ENCODE measurements at places on chromosomes 7 and 10.

- no peak for DNase-seq
Observed at GRCh38 chr7:1459920-1460820, 900 bp upstream of the MICALL2 start.

GRCh38 chr10:44207160-44207559 lies 177.7 kb downstream of the CXCL12 start:
- DNase-seq, result no peak

DNA sequence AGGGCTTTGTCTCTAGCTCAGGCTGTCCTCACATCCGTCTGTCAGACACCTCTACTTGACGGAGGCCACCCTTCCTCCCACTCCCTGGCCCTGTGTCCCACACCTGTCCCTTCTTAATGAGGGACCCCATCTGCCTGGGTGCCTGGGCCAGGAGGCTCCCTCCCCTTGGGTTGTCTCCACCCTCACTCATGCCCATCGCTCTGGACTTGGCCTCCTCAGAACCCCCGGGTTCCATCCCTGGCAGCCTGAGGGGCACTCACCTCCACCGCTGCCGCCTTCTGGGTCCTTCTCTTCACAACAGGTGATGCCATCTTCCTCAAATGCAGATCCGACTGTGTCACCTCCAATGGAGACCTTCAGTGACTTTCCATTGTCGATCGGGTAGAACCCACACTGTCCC lies 20.2 kb upstream of the GJD4 start:
- no peak for DNase-seq

DNA sequence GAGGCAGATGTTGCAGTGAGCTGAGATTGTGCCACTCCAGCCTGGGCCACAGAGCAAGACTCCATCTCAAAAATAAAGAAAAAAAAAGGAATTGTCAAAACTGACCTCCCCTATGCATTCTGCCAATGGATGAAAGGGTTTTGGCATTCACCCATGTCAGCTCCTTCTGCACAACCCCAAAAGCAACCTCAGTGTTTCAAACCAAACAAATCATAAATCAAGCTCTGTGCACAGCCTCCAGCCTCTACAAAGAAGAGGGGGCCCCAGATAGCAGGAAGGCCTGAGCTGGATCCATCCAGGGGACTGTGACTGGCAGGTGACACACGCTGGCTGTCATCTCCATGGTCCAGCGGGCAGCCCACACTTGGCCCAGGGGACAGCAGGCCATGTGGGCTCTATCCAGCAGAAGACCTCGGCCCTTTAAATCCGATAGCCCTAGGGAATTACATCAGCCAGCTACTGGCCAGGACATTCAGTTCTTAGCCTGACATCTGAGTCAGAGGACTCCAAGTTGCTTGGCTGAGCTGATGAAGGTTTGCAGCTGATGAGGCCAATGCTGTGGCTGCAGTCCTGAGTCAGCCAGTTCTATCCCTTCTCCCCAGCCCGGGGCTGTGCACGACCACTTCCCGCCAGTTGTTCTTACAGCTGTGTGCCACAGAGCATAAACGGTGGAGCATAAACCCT lies 52.0 kb upstream of the FIGNL1 start:
- DNase-seq, result peak; percentile 88

GRCh38 chr10:73799899-73800559 lies 11.4 kb downstream of the NDST2 start:
- DNase-seq, result no peak

DNA sequence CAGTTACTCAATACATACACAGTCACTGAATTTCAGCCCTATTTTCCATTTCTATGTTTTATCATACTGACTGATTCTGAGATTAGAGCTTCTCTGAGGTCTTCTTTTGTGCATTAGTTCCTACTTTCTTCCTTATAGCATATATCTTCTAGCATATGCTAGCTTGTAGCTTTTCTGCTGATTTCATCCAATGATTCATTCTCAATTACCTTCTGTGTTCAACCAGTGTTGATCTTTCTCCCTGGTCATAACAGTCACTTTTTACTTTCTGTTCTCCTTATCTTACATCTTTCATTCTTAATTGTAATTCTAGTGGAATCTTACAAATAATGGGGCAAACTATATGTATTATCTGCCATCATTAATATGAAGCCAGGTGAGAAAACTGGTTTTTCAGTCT lies 159.5 kb upstream of the HGF start:
- DNase-seq, result peak; percentile 28

DNA sequence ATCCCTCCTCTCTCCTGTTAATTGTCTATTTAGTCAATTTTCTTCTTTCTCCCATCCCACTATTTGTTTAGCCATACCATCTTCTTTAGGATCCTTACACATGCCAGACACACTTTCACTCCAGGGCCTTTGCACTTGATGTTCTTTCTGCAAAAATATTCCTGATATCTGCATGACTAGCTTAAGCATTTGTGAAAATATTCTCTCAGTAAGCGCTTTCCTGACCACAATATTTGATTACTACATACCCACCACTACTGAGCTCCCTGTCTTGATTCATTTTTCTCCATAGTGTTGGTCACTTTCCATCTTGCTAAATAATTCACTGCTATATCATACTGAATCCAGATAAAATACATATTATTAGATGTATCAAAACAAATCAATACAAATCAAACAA lies 75.1 kb downstream of the SEMA3D start:
- no peak for DNase-seq

GRCh38 chr7:83799333-83799732 lies 150.4 kb upstream of the SEMA3E start:
- no peak for DNase-seq

- peak; percentile 68 for DNase-seq
Observed at GRCh38 chr10:48655411-48656240, 29.0 kb upstream of the WDFY4 start.

DNA sequence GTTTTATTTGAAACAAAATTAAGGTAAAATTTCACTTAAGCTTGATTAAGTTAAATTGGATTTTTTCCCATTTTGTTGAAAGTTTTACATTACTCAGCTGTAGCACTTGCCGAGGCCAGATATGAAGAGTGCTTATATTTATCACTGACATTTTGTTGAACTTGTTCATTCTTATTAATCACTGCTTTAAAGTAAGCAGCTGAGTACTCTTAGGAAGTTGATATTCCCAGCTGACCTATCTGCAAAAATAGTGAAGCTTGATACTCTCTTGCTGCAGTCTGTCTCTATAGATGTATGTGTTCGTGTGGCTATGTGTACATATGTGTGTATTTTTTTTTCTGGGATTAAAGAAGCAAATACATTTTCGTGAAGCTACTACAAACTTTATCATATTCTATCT lies 150.0 kb downstream of the SKAP2 start:
- no peak for DNase-seq

- DNase-seq, result no peak
Observed at GRCh38 chr7:25520017-25520416, 291.7 kb upstream of the NPVF start.

- DNase-seq, result no peak
Observed at GRCh38 chr7:39667341-39667923, 44.1 kb downstream of the RALA start.

DNA sequence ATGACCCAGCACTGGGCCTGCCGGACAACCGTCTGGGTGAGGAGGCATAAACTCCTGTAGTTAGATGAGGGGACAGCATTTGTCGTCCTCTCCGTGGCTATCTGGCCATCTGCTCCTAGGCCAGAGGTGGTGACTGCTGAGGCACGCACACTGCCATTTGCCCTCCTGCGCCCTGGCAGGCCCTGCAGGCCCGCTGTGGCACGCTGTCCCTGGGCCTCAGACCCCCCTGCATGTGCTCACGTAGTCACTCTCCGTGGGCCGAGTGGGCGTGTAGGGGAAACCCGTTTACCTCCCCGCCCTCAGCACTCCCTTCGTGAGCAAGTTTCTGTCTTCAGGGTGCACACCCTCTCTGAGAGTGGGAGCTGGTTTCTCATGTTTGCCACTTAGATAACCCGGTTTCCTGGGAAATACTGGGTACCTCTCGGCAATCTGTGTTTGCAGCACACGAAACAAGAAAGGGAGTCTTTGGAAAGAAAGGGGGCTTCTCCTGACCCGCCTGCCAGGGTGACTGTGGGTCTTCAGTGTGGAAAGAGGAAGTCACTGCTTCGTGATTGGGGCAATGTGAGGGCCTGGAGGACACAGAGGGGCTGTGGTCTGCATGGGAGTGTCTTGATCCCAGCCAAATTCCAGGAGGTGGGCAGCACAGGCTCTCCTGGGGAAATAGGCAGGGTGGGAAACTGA lies 10.8 kb downstream of the ADAMTS14 start:
- DNase-seq, result no peak

- DNase-seq, result peak; percentile 15
Observed at GRCh38 chr10:26790221-26790995, 70.3 kb downstream of the ABI1 start.

DNA sequence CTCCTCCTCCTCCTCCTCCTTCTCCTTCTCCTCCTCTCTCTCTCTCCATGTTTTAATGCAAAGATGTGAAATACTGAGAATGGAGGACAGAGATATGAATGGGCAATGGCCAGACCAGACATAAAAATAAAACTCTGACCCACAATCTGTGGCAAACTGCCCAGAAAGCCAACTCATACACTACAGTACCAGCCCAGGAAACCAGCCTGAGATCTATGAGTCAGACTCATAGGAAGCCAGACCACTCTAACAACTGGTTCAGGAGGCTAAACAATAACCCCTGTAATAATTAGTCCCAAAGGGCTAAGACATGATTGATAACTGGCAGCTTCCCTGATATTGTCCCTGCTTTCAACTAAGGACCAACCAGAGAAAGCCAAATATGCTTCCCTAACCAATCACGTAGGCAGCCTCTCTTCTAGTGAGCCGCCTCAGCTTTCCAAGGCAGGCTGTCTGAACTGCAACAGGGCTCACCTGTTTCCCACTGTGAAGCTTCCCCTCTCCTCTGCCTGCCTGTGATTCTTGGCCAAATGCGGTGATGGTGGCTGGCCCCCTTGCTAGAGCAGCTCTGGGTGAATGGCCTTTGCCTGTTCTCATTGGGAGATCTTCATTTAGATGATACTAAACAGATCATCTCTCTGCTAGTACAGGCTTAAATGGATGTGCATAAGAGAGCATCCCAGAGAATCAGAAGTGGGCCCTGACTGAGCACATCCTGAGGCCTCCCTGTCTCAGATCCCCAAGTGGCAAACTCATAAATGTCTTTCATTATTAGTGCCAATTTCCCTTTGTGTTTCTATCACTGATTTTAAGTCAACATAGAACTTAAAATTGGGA lies 817.6 kb downstream of the TNS3 start:
- DNase-seq, result peak; percentile 97

DNA sequence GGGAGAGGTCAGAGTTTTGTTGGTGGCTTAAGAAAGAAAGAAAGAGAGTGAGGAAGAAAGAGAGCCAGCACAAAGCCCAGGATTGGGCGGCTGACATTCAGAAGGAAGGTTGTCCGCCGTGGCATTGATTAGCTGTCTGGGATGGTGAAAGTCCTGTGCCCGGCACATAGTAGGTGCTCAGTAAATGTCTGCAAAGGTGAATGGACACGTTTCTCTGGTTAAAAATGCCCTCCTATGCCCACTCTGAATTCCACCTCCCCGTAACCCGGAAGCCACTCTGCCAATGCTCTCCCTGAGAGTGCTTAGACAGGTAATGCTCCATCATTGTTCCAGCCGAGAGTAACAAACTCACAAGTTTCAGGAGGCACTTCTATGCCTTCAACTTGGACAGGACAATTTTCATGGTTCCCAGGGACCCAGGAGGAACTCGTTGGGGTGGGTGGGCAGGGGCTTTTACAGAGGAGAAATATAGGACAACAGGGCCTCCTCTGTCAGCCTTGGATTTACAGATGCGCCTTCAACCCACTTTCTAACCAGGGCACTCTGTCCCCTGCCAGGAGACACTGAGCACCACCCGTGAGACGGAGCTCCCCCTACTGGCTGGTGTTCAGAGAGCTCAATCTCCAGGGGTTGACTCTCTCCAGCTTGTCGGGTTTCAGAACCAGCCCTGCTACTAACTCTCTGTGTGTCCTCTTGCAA lies 411.5 kb upstream of the ZMIZ1 start:
- DNase-seq, result peak; percentile 33

DNA sequence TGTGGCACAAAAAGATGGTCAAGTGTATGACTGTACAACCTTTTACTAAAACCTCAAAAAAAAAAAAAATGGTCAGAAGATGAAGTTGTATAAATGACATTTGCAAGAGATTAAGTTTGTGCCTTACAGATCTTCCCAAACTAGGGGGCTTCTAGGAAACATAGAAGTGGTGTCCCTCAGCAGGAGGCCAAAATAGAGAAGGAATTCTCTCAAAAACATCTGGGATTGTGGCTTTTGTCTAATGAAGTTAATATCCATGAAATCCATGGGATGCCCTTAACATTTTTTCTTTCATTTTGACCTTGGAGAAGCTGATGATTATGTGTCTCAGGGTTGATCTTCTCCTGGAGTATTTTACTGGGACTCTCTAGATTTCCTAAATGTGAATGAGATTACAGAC lies 62.2 kb downstream of the CASD1 start:
- DNase-seq, result no peak

GRCh38 chr10:113274176-113274829 lies 278.6 kb upstream of the HABP2 start:
- DNase-seq, result no peak

DNA sequence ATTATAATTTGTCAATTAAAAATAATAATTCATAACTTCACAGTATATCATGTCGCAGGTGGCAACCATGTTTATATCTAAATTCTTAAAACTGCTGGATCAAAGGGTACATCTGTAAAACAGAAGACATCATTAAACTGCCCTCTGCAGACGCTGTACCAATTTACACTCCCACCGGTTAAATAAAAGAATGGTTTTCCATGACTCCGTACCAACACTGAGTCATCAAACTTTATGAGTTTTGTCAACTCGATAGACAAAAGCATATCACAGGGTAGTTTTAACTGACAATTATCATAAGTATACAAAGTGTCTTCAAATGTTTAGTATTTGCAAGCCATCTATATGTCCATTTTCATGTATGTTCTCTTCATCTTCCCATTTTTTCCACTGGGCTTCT lies 5.7 kb upstream of the GSTK1 start:
- no peak for DNase-seq

GRCh38 chr10:72316748-72317435 lies 37.8 kb downstream of the DNAJB12 start:
- no peak for DNase-seq

DNA sequence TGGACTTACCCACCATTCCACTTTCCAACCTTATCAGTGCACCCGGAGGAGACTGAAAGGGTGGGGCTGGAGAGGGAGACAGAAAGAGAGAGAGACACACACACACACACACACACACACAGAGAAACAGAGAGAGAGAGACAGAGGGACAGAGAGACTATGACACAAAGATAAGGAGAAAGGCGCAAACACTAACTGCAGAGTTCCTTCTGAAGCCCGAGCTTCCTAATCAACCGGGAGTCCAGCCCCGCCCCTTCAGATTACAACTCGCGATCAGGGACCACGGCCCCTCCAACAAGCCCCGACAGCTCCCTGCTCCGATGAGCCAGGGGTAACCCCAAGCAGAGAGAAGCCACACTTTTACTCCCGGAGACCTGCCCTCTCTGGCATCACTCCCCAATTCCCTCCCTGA lies 499 bp downstream of the GAL3ST4 start:
- DNase-seq, result no peak

DNA sequence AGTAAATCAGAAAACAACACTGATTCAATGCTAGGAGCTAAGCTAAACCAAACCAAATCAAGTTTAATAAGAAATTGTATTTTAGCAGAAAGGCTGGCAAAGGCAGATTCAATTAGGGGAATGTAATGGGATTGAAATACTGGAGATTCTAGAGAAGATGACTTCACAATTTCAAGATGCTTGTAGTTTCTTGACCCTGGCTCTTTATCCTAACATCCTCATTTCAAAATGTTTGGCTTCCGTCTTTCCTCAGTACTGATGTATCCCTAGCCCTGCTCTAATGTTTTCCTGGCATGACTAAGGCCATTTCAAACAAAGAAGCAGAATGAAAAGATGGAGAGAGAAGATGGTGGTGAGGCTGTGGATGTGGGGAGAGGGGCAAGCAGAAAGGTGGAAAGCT lies 2.7 kb upstream of the JCAD start:
- peak; percentile 78 for DNase-seq

- no peak for DNase-seq
Observed at GRCh38 chr10:17647326-17647725, 3.4 kb downstream of the STAM start.

All from HFFc6 (cell line).